Amygdala (tissue), 56 donors: ENCODE measurements at places on chromosomes 3 and 15.

- DNase-seq, result no peak
Measured at GRCh38 chr3:124035463-124036121, 43.7 kb upstream of the ROPN1 start.

- DNase-seq, result no peak
Measured at GRCh38 chr15:93644595-93644994, 555.6 kb upstream of the RGMA start.

DNA sequence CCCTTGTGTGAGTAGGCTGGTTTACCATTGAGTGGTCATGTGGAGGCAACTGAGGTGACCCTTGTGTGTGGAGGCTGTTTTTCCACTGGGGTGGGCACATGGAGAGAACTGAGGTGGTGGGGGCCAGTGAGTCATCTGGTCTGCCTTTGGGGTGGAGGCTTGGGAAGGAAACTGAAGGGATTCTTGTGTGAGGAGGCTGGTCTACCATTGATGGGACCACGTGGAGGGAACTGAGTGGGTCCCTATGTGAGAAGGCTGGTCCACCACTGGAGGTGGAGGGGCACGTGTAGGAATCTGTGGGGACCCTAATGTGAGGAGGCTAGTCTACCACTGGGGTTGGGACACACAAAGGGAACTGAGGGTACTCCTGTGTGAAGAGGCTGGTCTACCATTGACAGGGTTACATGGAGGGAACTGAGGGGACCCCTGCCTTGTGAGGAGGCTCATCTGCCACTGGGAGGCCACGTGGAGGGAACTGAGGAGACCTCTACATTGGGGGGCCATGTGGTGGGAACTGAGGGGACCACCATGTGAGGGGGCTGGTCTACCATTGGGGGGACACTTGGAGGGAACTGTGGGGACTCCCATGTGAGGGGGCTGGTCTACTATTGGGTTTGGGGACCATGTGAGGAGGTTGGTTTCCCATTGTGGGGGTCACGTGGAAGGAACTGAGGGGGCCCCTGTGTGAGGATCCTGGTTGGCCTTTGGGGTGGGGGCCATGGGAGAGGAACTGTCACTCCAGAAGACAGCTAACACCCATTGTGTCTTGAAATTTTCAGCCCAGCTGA lies 164.5 kb downstream of the WNT7A start:
- DNase-seq, result no peak

- DNase-seq, result no peak
Measured at GRCh38 chr3:45023675-45024074, 2.4 kb upstream of the CLEC3B start.

GRCh38 chr3:43031485-43031884 lies 52.4 kb downstream of the GASK1A start:
- DNase-seq, result no peak

GRCh38 chr3:14154276-14154675 lies 24.1 kb downstream of the XPC start:
- DNase-seq, result no peak

DNA sequence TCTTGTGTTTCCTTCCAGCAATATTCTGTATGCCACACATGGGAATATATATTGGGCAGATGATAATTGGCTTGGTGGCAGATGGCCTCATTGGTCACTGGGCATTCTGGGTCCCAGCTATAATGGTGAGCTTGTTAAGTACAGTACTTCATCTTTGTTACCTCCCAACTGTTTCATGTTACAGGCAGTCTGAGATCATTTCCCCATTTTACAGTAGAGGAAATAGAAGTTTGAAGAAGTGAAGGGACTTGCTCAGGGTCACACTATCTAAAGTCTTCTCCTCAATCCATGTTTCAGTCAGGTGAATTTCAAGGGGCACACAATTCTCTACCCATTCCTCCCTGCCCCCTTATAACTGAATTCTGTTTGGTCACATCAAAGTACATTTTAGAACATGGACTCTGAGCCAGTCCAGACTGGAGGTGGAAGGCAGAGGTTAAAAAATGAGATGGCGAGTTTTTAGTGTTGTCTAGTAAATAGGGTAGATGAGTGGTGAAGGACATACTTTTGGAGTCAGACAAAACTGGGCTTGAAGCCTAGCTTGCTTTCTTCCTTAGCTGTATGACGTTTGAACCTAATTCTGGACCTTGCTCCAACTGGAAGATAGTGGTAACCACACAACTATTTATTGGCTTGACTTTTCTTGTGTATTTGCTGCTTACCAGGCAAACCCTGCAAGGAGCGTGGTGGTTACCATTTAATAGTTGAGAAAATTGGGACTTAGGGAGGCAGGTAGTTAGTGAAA lies 2.5 kb downstream of the EEFSEC start:
- no peak for DNase-seq

DNA sequence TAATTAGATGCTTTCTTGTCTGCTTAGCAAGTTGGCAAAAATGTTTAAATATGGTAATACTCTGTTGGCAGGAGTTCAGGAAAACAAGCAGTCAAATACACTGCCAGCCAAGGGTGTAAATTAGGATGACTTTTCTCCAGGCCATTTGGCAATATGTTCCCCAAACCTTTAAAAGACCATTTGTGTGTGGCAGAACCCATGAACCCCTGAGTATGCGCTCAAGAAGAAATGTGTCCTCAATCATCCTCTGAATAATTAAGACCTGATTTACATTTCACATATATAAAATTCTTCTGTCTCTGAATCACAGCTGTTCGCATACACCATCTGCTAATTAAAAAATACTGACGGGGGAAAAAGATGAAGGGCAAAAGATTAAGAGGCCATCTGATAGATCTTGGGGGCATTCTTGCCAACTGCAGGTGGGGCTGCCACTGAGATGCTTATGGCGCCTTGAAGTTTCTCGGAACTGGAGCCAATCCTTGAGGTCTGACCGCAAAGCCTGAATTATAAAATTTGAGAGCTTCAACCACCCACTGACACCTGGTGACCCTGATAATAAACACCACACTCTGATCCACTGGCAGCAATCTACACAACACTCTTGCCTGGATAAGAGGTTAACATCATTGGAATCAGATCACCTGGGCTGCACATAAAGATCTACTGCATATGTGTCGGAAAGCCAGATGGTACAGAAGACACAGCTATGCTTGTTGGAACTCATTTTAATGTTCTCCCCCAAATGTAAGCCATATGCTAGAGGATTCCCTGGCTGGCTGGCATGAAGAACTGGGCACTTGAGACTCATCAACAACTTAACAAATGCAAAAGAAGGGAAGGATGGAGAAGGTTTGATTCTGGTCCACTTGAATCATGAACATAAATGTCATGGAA lies 190.6 kb downstream of the OSBPL10 start:
- DNase-seq, result no peak

DNA sequence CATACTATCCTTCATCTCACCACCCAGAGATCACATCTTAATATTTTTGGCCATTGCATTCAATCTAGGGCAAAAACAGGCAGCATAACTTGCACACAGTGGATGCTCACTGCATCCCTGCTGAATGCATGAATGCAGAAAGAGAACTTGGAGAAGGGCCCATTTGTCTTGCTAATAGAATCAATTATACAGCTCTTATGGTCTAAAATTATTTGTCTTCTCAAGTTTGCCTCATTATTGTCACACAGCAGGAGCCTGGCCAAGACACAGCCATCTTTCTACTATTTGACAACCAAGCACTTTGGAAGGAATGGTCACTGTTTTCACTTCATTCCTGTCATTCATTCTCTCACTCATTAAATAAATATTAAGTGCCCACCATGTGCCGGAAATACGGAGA lies 1.2 kb upstream of the ARHGEF26 start:
- no peak for DNase-seq

- no peak for DNase-seq
Measured at GRCh38 chr3:140470211-140470610, 207.7 kb upstream of the TRIM42 start.

- no peak for DNase-seq
Measured at GRCh38 chr15:96346409-96346970, 16.0 kb downstream of the NR2F2 start.

GRCh38 chr15:66832664-66833063 lies 130.6 kb downstream of the SMAD6 start:
- DNase-seq, result no peak

DNA sequence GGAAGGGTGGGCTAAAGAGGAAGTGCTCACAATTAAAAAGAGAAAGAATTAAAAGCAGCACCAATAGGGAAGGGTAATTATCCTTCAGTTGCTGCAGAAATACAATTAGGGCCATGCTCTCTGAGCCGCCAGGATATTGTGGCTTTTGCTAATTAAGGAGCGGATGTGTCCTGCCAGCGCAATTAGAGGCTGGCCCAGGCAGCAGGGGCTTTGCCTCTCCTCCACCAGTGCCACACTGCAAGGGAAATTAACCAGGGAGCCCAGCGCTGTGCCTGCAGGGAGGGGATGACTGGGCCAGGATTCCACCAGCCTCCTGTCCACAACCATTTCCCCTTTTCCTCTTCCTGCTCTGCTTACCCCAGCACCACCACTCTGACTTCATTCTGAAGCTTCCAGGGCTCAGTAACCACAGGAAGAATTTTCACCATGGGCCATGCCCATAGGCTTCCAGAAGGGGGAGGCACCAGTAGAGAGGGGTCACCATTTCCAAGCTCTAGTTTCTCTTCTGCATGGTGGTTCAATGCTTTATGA lies 10.4 kb upstream of the AEN start:
- no peak for DNase-seq

DNA sequence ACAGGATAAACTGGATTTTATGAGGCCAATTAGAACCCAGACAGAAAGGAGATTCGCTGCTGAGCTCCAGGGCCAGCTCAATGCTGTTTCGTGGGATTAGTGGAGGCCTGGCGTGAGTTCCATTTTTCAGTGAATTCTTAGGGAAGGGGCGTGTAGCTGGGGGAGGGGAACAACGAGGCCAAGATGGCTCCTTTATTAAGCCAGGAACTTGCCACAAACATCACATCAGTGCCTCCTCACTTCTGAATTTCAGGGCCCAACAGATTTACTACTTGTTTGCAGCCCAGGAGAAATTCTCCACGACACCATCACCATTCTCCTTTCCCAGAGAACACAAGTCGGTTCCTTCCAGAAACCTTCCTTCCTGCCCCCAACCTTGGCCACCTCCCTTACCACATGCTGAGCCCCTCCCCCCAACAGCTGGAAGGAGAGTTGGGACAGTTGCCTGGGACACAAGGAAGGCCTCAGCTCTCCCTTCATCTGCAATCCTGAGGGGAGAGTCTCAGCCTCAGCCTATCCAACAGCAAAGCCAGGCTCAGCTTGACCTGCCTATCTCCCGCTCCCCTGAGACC lies 5.8 kb downstream of the IGDCC4 start:
- DNase-seq, result no peak

DNA sequence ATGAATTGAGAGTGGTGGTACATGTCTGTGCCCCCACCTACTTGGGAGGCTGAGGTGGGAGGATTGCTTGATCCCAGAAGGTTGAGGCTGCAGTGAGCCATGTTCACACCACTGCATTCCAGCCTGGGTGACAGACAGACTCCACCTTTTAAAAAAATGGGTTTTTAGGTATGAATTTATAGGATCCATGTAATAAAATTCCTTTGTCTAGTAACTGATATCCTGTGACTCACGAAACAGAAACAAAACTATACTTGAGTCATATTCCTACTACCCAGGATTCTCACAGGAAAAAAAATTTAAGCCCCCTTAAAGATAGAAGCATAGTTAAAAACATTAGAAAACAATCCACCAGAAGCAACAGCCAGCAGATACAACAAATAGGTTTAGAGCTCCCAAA lies 10.0 kb upstream of the CRTC3 start:
- no peak for DNase-seq

- DNase-seq, result no peak
Measured at GRCh38 chr3:178202194-178202593, 334.0 kb upstream of the KCNMB2 start.

DNA sequence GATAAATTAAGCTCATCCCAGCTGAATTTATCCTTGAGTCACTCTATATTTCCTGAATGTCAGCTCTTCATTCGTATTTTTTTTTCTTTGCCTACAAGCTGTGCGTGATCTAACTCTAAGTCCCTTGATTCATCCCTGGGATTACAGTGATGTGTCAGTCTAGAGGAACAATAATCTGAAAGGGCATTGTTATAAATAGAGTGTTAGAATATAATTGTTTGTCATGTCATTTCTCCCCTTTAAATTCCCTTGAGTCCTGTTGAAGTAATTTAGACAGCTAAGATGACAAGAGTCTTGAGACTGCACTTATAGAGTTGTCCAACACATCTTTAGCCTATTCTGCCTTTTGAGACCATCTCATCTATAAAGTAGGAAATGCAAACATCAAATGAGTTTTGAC lies 621.8 kb downstream of the ZIC1 start:
- DNase-seq, result no peak

DNA sequence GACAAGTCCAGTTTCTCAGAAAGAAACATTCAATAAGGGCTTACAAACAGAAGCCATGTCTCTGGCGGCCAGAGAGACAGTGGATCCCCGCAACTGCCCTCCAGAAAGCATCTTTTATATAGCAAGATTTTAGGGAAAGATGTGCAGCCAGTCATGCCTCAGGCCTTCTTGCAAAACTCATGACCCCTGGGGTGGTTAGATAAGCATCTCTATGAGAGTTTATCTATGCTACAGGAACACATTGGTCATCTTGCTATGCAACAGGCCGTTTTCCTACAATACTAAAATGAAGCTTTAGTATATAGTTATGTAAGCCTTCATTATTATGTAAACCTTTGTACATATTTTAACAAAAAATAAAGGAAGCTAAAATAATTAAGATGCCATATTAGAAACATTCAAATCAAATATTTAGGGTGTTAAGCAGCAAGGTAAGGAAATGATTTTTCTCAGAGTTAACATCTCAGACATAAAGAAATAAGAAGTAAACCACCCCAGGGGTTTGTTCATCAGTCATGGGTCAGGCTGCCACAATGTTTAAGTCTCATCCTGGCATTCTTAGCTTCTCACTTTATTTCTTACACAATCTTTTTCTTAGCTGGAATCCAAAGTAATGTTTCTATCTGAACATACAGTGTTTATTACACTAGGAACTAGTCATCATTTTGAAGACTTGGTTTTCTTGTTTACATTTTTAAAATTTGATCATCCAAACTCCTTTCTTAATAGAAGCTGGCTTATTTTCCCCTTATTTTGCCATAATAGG lies 6.3 kb upstream of the FSIP1 start:
- DNase-seq, result no peak

GRCh38 chr3:153756816-153757215 lies 364.4 kb upstream of the ARHGEF26 start:
- no peak for DNase-seq
